ENCODE measurements at places on chromosomes 4 and X.

DNA sequence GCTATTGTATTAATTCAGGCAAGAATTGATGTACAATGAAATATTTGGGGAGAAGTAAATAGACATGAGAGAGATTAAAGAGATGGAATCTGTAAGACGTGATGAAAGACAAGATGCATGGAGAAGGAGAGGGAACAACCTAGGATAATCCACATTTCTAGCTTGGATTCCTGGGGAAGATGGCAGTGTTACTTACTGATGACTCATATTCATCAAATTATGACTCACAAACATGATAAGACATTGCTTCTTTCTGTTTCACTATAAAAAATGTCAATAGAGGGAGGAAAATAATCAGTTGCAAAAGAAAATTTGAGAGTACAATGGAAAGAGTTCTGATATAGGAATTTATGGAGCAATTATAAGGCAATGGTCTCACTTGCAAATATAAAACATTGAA lies 104.1 kb upstream of the BMP3 start:
- H3K27ac ChIP-seq, result no peak overlapping the region
- H3K27me3 ChIP-seq, result no peaks in the 10 kb centered on the region
- DNase-seq, result no peak
- no peaks in the 10 kb centered on the region for H3K4me1 ChIP-seq

GRCh38 chrX:154714925-154715324 lies 36.0 kb downstream of the GAB3 start:
- H3K36me3 ChIP-seq, result no peaks in the 10 kb centered on the region
- DNase-seq, result peak; percentile 58
- peaks cover 7% of the 10 kb centered on the region for H3K4me1 ChIP-seq
- H3K4me3 ChIP-seq, result no peak overlapping the region
- H3K27ac ChIP-seq, result no peak overlapping the region

DNA sequence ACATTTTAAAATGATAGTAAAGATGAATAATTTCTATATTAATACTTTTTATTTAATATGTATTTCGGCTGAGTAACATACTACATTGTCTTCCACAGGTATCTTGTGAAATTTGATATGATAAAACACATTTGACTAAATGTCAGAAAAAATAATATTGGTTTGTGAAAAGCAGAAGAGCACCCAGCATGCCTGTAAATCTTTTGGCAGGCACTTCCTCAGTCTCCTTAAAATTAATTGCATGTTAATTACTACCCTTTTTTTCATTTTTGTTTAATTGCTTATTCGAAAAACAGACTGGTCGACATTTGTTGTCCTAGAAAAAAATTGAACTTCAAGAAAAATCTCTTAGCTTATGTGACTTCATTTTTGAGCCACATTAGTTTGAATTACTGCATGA lies 40.6 kb downstream of the CLCN3 start:
- no peak overlapping the region for H3K27ac ChIP-seq
- H3K27me3 ChIP-seq, result no peaks in the 10 kb centered on the region
- H3K36me3 ChIP-seq, result no peaks in the 10 kb centered on the region
- H3K4me3 ChIP-seq, result no peak overlapping the region

DNA sequence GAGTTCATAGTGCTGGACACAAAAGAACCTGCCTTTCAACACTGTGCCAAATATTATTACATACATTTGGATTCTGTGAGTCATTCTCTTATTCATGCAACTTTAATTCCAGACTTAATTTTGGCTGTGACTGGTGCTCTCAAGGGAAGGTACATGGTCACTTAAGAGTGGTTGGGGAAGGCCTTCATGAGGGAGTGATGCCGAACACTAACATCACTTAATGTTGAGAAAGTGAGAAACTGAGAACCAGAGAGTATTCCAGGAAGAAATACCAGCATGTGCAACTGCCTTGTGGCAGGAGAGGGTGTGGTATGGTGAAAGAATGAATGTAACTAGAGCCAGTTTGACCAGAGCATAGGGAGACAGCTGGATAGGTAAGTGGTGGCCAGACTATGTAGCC lies 41.5 kb upstream of the FHDC1 start:
- no peaks in the 10 kb centered on the region for H3K4me1 ChIP-seq
- H3K4me3 ChIP-seq, result no peak overlapping the region
- H3K27ac ChIP-seq, result no peak overlapping the region
- H3K27me3 ChIP-seq, result no peaks in the 10 kb centered on the region
- H3K36me3 ChIP-seq, result peaks cover 5% of the 10 kb centered on the region

GRCh38 chr4:11497212-11497806 lies 68.6 kb upstream of the HS3ST1 start:
- DNase-seq, result no peak
- no peaks in the 10 kb centered on the region for H3K4me1 ChIP-seq
- no peaks in the 10 kb centered on the region for H3K27me3 ChIP-seq
- no peak overlapping the region for H3K4me3 ChIP-seq
- H3K36me3 ChIP-seq, result no peaks in the 10 kb centered on the region

- H3K4me1 ChIP-seq, result peaks cover 5% of the 10 kb centered on the region
- no peak overlapping the region for H3K4me3 ChIP-seq
- DNase-seq, result no peak
Measured at GRCh38 chr4:86976801-86977485, 42.1 kb downstream of the AFF1 start.

- DNase-seq, result no peak
- no peak overlapping the region for H3K27ac ChIP-seq
- no peaks in the 10 kb centered on the region for H3K4me1 ChIP-seq
- H3K27me3 ChIP-seq, result no peaks in the 10 kb centered on the region
Measured at GRCh38 chr4:114466299-114466698, 132.3 kb upstream of the UGT8 start.

- no peaks in the 10 kb centered on the region for H3K4me1 ChIP-seq
- H3K27ac ChIP-seq, result no peak overlapping the region
- no peaks in the 10 kb centered on the region for H3K27me3 ChIP-seq
- H3K36me3 ChIP-seq, result peaks cover 37% of the 10 kb centered on the region
- DNase-seq, result peak; percentile 56
- no peak overlapping the region for H3K4me3 ChIP-seq
Measured at GRCh38 chrX:118660085-118660484, 67.3 kb upstream of the IL13RA1 start.

All from mesenchymal stem cell (in vitro differentiated cells and primary cell).